Stimulated activated CD4-positive, alpha-beta T cell treated with anti-CD3 and anti-CD28 coated beads, Interleukin-4, amount 100 ng/mL, for 24 hours (primary cell): ENCODE measurements at places on chromosomes 13 and 19.

DNA sequence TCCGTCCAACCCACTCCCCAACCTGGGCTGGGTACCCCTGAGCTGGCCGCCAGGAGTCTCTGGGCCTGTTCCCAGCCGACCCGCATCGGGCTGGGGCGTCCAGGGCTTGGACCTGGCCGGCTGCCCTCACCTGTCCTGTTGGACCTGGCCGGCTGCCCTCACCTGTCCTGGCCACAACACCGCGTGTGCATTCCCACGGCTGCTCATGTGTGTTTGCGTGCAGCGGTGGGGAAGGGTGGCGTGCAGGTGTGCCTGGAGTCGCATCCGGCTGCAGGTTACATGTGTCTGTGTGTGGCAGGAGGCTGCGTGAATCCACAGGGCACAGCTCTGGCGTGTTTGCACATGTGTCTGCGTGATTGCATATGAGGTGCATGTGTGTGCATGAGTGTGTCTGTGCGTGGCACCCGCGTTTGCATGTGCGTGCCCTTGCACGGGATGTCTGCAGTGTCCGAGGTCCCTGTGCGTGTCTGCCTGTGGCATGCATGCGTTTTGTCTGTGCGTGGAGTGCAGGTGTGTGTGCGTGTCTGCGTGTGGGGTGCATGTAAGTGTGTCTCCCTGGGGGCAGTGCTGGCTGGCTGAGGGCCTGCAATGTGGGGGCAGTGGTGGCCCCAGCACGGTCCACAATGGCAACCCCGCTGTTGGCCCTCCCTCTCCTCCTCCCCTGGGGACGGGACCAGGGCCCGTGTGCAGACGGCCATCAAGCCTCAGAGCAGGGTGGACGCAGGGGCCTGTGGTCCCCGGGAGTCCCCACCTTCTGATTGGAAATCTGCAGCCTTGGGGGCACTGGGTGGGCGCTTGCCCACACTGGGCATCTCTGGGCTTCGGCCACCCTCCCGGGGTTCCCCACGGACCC, 3.4 kb downstream of the EFNA2 start:
- no peak for DNase-seq

DNA sequence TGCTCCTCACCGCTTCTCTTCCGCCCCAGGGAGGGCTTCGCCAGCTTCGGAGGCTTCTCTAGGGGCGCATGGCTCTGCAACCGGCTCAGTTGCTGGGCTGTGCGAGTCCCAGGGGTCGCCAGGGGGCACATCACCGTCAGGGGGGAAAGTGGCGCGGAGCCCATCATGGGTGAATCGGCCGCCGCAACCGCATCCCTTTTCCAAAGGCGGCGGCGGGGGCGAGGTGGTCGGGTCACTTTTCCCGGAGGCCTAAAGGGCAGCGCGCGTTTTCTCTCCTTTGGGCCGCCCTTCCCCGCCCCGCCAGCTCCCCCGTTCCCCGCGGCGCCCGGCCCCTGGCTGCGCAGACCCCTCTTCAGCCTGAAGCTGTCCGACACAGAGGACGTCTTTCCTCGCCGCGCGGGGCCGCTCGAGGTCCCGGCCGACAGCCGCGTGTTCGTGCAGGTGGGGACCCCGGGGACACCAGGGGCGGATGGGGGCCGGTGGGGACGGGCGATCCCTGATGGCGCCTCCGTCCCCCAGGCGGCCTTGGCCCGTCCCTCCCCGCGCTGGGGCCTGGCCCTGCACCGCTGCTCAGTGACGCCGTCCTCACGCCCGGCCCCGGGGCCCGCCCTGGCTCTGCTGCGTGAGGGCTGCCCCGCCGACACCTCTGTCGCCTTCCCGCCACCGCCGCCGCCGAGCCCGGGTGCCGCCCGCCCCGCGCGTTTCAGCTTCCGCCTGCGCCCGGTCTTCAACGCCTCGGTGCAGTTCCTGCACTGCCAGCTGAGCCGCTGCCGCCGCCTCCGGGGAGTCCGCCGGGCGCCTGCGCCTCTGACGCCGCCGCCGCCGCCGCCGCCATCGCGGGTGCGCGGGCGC, 1.7 kb downstream of the TGFBR3L start:
- DNase-seq = peak; percentile 57

DNA sequence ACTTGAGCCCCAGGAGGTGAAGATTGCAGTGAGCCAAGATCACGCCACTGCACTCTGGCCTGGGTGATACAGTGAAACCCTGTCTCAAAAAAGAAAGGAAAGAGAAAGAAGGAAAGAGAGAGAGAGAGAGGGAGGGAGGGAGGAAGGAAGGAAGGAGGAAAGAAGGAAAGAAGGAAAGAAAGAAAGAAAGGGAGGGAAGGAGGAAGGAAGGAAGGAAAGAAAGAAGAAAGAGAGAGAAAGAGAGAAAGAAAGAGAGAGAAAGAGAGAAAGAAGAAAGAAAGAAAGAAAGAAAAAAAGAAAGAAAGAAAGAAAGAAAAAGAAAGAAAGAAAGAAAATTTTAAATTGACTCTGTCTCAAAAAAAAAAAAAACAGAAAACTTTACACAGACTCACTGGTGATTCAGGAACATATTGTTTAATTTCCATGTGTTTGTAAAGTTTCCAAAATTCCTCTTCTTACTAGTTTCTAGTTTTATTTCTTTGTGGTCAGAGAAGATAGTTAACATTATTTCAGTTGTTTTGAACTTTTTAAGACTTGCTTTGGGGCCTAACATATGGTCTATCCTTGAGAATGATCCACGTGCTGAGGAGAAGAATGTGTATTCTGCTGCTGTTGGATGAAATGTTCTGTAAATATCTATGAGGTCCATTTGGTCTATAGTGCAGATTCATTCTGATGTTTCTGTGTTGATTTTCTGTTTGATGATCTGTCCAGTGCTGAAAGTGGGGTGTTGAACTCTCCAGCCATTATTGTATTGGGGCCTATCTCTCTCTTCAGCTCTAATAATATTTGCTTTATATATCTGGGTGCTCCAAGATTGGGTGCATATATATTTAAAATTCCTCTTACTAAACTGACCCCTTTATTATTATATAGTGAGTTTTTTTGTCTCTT, 204.4 kb upstream of the SERP2 start:
- no peak for DNase-seq

DNA sequence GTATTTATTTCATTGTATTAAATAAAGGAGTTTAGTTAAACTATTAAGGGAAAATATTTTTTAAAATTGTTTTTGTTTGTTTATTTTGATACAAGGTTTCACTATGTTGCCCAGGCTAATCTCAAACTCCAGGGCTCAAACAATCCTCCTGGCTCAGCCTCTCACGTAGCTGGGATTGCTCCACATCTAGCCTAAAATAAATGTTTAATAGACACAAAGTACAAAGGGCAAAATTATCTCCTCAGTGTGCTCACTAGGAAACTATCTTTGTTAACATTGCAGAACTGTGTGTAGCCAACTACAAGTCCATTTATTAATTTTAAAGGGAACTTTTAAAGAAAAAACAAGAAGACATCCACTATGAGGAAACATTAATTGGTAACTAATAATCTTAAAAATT, 207.2 kb upstream of the PCDH17 start:
- no peak for DNase-seq

DNA sequence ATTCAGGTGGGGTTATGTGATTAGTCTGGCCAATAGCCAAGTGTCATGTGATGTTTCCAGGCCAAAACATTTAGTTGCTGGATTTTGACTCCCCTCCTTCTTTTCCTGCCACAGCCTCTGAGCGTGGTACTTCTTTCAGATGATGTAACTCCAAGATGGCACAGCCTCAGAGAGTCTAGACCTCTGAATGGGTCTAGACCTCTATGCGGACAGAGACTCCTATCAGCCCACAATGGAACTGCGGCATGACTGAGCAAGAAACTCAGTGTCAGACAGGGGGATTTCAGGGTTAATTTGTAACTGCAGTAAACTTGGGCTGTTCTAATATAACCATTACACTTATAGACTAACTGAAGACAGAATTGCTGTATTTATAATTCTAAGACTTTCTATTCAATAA, 42.6 kb upstream of the ZDHHC20 start:
- no peak for DNase-seq

- no peak for DNase-seq
Measured at GRCh38 chr13:97723655-97724054, 229.8 kb upstream of the IPO5 start.

DNA sequence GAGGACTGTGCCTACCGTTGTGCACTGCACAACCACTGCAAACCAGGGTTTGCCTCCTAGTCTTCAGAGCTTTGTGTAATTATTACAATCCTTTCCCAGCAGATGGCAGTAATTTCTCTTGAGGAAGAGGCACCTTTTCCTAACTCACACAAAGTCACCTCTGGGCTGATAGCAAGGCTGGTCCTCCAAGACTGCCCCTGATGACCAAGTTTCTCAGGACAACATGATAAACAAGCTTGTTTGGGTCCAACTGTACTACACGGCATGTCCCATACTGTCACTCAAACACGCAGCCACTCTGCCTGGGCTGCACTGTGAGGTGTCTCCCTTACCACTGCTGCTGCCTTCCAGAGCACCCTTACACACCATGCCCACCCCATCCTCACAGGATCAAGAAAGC, 39.3 kb downstream of the RFXAP start:
- no peak for DNase-seq
